Activated T-helper 1 cell treated with anti-CD3 and anti-CD28 coated beads, Interleukin-2, amount 50 U/mL, for 16 hours (primary cell): ENCODE measurements at places on chromosomes 4 and X.

GRCh38 chr4:72444092-72444491, 124.9 kb downstream of the ADAMTS3 start:
- DNase-seq, result no peak

GRCh38 chrX:109720947-109721346, 12.1 kb downstream of the ACSL4 start:
- DNase-seq, result no peak

DNA sequence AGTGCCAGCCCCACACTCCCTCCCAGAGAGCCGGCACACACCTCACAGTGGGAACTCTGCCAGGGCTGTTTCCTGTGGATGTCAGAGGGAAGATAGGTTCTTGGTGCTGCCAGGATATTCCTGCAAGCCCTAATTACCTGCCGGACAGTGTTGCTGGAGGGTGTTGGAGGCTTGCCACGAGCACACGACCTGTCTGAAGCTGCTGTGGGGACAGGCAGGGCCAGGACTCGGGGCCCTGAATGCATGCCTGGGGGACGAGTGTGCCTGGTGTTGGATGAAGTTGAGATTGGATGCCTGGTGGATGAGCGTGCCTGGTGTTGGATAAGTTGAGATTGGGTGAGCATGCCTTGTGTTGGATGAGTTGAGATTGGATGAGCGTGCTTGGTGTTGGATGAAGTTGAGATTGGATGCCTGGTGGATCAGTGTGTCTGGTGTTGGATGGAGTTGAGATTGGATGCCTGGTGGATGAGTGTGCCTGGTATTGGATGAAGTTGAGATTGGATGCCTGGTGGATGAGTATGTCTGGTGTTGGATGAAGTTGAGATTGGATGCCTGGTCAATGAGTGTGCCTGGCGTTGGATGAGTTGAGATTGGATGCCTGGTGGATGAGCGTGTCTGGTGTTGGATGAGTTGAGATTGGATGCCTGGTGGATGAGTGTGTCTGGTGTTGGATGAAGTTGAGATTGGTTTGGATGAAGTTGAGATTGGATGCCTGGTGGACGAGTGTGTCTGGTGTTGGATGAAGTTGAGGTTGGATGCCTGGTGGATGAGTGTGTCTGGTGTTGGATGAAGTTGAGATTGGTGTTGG, 23.2 kb upstream of the UVSSA start:
- no peak for DNase-seq

DNA sequence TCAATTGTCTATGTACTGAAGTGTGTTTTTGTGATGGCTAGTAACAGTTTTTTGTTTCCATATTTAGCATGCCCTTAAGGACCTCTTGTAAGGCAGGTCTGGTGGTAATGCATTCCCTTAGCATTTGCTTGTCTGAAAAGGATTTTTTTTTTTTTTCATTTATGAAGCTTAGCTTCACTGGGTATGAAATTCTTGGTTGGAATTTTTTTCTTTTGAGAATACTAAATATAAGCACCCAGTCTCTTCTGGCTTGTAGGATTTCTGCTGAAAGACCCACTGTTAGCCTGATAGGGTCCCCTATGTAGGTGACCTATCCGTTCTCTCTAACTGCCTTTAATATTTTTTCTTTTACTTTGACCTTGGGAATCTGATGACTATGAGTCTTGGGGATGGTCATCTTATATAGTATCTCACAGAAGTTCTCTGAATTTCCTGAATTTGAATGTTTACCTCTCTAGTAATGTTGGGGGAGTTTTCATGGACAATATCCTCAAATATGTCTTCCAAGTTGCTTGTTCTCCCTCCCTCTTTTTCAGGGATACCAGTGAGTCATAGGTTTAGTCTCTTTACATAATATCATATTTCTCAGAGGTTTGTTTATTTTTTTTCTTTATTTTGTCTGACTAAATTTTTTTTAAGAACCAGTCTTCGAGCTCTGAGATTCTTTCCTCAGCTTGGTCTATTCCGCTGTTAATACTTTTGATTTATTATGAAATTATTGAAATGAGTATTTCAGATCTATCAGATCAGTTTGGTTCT, 157.1 kb upstream of the PGRMC2 start:
- no peak for DNase-seq

DNA sequence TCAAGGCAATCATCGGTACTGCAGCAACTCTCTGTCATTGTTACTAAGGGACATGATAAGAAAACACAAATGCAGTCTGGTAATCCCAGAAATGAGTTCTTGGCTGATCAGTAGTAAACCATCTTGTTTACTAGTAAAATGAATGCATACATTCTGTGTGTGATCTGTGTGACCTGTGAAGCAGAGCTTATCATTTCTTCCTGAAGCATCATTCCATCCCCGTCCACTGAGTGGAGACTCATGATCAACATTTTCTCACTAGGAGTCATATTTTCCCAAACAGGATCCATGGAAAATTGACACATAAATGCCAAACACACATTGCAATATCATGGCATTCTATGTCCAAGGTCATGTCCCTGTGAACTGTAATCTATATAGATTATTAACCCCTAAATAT, 226.1 kb downstream of the ANKRD50 start:
- no peak for DNase-seq

DNA sequence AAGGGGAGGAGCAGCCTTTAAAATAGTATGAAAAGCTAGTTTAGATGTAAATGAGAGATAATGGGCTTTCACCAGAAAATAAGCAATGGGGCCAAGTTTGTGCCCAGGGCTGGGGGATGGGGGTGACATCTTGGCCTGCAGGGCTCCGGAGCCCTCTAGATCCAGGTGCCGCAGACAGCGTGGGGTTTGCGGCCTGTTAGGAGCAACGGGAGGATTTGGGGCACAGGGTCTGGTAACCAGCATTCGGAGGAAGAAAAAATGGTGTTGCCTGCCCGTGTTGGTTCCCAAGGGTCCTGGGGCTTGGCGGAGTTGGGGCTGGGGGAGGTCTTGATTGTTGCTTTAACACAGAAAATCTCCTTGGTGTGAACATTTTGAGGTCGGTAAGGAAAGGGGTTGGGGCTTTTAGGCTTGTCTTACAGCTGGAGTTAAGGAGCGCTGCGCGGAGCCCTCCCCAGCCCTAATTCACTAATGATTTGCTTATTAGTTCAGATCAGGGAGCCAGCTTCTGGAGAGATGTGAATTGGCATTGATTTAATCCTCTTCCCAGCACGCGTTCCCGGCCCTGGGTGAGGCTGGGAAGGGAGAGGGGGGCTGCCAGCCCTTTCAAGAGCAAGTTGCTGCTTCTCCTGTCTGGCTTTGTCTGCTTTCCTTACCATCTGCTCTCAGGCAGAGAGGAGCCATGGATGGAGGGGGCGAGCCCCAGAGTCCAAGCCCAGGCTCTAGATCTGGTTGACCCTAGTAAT, 443.4 kb downstream of the BCOR start:
- DNase-seq, result no peak

DNA sequence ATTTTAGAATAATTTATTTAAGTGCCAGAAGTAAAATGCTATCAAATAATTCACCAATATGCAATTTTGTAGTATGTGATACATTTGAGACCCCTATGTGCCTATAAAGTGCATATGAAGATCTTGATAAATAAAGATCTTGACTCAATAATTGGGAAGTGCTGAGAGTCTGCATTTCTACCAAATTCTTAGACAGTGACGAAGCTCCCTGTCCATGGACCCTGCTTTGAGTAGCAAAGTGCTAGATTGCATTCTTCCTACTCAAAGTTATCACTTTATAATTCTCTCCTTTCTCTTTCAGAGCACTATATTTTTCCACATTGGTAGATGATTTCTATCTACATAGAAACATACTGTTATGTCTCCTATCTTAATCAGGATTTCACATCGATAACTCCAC, 1393.9 kb downstream of the ARAP2 start:
- DNase-seq, result no peak

- DNase-seq, result no peak
Measured at GRCh38 chrX:39654952-39655351, 442.8 kb downstream of the BCOR start.

- DNase-seq, result no peak
Measured at GRCh38 chr4:1981251-1982058, 27.3 kb downstream of the NELFA start.

DNA sequence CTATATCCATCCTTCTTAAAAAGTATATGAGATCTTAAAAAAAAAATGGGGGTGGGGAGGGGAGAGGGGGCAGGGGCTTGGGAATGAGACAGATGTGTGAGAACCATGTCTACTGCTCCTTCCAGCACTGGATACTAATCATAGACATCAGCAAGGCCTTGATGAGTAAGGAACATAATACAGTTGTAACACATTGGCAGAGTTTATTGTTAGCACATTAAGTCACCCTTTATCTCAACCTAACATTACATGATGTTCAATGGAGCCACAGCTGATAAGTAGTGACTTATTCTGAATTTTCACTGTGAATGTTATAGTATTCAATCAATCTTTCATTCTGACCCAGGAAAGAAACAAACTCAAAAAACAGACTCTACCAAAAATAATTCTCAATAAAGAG, 47.3 kb upstream of the KCNE5 start:
- DNase-seq, result no peak

GRCh38 chrX:69113723-69114122, 51.5 kb downstream of the PJA1 start:
- DNase-seq, result no peak

DNA sequence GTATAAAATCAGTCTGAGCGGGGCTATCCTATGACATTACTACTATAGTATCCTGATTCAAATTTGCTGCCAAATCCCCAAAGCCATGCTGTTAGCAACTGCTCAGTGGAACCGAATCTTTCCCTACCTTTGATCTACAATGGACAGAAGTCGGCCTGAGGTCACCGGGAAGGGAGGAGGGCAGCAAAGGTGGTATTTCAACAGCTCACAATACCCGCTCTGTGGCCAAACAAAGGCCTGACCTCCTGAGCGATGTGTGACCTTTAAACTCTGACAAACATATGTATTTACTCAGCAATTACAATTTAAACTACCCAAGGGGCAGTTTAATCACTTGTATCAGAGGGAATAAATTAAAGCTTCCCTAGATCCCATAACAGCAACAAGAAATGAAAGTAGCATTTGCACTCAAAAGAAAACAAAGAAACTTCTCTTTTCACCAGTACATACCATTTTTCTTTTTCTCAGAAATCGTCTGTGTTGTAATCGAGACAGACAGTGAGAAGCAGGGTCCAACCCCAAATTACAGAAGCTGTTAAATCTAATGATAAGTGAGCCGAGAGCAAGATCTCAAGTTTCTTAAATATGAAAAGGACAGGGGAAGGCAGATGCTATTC, 11.6 kb upstream of the TMEM128 start:
- DNase-seq, result no peak

GRCh38 chr4:45241976-45242375, 515.6 kb upstream of the GNPDA2 start:
- DNase-seq, result no peak

DNA sequence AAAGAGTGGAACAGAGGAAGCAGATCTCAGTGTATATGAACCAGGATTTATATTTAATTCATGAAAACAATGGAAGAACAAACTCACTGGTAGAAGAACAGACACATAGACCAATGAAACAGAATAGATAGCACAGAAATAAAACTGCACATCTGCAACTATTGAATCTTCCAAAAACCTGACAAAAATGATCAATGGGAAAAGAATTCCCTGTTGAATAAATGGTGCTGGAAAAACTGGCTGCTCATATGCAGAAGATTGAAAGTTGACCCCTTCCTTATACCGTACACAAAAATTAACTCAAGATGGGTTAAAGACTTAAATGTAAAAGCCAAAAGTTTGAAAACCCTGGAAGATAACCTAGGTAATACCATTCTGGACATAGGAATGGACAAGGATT, 391.0 kb downstream of the MAGEB5 start:
- no peak for DNase-seq

DNA sequence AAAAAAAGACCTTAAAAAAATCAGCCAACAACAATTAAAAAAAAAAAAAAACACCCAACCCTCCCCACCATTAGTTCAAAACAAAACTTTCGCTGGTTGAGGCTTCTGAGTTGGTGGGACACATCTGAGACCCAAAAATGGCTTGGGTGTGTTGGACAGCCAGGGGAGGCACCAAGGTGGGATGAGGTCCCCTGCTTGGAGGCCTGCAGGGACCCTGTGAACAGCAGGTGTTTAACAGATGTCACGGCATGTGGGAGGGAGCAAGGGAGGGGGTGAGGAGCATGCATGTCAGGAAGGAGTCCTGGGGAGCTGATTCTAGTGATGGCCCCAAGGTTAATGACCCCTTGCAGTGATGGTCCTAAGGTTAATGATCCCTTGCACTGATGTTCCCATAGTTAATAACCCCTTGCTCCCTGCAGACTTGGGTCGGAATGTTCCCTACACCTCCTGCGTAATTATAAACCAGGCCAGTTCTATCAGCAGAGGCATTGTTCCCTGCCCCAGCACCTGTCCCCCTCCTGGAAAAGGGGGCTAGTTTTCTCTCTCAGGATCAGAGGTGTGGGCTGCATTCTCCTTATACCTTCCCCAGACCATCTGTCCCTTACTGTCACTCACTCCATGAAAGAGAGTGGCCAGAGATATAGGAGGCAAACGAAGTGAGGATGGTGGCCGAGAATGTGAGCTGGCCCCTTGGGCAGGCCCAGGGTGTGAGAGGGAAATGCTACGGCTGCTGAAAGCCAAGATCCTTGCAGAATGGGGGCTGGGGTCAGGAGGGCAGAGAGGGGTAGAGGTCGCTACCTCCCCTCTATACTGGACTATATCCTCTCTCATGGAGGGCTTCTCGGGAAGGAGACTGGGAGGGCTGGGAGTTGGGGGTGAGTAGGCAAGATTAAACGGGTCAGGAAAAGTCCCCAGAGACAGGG, 2.3 kb upstream of the FOXP3 start:
- no peak for DNase-seq

GRCh38 chr4:109877400-109877799, 29.5 kb downstream of the LRIT3 start:
- no peak for DNase-seq

DNA sequence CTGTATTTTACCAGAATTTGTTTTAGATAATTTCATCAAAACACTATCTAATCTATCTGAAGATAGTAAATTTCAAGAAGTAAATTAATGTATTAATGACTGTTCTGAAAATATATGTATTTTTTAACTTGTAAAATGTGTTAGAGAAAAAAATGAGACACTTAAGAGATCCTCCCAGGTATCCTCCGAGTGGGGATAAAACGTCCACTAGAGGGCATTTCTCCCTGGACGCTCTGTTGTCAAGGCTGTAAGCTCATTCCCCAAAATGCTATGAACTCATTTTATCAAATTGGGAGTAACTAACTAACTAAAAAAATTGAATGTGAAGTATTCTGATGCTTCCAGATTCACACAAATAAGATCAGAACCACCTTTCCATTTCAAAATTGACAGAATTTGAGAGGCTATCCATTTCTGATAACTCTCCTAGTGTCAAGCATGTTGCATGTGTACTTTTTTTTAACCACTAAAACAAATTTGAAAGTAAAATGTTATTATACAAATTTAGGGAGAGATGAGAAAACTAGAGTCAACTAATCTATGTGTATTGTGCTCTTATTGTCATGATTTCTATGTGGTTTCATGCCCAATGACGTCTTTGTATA, 337.3 kb upstream of the HS3ST1 start:
- no peak for DNase-seq

DNA sequence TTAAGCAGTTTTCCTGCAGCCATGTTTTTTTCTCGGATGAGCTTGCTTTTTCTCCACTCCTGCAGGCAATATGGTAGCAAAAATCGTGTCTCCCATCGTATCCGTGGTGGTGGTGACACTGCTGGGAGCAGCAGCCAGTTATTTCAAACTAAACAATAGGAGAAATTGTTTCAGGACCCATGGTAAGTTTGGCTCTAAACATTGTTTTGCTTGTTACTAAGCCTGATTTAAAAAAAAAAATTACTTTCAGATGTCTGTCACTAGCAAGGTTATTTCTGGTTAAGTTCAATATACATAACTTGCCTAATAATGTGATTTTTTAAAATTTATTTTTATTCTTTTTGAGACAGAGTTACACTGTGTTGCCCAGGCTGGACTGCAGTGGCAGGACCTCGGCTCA, 17.5 kb upstream of the GYG2 start:
- no peak for DNase-seq
